ENCODE measurements at places on chromosomes 12 and 14.

DNA sequence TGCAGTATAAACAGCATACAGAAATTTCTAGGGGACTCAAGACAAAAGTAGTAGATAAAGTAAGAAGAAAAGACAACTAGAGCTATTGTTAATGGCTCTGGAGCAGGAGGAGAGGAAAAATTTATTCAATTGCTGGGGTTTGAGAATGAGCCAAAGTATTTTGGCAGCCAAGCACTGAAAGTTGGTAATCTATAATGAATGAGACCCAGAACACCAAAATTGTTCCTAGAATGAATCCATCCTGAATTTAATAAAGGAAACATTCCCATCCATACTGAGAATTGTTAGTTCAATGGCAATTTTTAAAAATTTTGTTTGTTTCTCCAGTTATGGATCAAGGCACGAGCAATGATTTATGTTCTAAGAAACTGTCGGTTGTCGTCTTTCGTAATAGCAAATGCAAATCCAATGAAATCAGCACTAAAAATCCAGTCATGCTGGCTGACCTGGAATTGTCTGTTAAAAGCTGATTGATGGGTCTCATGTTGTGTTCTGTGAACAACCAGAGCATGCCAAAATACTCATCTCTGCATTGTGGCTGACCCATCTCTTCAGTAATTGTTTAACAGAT, 170.9 kb upstream of the LMNTD1 start:
- no peak for DNase-seq

DNA sequence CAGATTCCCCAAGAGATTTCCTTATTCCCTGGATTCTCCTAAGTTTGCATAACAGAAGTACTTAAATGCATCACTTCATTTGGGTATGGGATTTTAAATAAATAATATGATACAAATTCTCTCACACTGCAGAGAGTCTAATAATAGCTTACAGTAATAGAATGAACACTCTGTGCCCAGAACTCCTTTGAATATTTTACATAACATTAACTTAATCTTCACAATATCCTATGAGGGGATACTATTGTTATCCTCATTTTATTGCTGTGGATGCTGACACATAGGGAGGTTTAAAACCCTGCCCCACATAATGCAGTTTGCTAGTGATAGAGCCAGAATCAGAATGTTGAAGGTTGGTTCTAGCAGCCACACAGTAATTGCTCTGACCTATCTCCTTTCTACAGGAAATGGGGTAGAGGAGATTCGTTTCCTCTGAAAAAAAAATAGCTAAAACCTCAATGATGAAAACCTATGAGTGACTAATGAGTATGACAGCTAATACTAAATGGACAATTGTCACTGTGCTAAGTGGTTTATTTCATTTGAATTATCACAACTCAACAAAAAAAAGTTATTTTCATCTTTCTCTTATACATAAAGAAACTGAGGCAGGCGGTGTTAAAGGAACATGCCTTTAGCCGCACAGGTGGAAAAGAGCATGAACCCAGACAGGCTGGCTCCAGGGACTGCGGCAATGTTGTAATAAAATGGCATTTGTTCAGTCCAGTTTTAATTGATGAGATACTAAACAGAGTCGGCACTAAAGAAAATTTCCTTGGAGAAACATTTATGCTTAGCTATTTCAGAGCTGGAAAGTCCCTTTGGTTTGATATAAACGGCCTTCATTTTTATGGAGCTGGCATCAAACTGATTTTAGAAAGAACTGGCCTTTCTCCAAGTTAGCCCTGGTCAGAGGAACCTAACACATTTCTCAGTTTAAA, 880.9 kb downstream of the NRXN3 start:
- DNase-seq: no peak

GRCh38 chr12:123962513-123962912, 10.1 kb downstream of the CCDC92 start:
- DNase-seq: no peak

DNA sequence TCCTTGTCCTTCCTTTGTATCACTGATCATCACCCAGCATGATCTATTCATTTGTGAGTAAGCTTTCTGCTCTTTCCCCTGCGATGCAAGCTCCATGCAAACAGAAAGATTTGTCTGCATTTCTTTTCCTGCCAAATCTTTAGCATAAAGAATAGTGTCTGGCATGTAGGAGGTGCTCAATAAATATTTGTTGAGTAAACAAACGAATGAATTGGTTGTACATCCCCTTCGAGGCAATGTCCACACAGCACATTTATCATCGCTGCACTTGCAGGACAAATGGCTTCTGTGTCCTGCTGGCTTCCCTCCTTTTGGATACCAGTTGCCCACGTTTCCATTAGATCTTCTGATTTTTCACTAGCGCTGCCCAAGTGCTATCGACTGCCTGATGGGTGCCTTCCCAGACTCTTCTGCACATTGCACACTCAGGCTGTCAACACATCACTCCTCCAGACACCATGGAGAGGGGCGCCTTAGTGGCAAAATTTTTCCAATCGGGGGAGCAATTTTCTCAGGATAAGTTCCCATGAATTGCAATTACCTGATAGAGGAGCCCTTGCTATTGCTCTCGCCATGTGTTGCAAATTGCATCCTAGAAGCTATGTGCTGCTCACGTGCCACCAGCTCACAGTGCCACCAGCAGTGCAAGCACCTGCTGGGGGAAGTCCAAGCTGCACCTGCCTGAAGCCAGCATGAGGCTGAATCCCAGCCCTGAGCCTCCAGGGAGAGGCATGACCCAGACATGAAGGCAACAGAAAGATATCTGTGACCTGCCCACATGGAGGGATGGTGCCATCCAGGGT, 206.6 kb downstream of the KIF26A start:
- peak; percentile 62 for DNase-seq

DNA sequence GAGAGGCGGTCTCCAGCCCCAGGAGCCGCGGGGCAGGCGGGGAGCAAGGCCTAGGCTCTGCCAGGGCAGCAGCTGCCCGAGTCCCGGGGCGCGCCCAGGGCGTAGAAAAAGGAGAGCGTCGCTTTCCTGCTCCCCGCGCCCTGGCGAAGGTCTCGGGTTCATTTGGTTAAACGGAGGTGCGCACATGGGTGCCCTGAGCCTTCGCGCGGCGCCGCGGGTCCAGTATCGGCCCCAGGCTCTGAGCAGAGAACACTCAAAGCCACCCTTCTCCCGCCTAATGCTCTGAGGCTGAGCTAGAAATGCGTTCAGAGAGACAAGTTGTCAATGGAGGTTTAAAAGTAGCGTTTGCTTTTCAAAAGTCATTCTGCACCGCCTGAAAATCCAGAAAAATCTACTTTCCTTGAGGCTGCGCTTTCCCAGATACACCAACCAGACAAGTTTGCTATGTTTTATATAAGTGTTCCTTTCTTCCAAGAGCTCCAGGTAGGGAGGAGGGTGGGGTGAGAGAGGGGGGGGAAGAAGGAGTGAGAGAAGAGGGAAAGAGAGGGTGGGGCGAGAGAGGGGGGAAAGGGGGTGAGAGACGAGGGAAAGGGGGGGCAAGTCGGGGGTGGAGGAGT, 1.5 kb downstream of the TMEM132C start:
- no peak for DNase-seq

GRCh38 chr14:70906793-70907175, 475 bp upstream of the PCNX1 start:
- no peak for DNase-seq

GRCh38 chr14:79698298-79698711, 513.0 kb downstream of the DIO2 start:
- no peak for DNase-seq

GRCh38 chr12:77377116-77377515, 311.7 kb upstream of the E2F7 start:
- DNase-seq: no peak

DNA sequence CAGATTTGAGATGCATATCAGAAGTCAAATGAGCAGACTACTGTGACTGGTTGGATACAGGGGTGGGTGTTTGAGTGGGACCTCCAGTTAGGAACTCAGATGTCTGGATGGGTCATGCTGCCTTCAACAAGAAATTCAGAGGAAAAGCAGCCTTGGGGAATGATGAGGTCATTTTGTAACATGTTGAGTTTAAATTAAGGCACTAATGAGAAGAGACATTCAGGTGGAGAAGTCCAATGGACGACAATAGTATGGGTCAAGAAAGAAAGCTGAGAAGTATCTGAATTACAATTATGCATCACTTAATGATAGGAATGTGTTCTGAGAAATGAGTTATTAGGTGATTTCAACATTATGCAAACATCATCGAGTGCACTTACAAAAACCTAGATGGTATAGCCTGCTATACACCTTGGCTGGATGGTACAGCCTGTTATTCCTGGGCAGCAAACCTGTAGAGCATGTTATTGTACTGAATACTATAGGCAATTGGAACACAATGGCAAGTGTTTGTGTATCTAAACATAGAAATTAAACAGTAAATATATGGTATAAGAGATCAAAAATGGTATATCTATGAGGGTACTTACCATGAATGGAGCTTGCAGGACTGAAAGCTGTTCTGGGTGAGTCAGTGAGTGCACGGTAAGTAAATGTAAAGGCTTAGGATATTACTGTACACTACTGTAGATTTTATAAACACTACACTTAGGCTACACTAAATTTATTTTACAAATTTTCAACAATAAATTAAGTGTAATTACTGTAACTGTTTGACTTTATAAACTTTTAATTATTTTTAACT, 414.7 kb downstream of the RAD51B start:
- DNase-seq: no peak

DNA sequence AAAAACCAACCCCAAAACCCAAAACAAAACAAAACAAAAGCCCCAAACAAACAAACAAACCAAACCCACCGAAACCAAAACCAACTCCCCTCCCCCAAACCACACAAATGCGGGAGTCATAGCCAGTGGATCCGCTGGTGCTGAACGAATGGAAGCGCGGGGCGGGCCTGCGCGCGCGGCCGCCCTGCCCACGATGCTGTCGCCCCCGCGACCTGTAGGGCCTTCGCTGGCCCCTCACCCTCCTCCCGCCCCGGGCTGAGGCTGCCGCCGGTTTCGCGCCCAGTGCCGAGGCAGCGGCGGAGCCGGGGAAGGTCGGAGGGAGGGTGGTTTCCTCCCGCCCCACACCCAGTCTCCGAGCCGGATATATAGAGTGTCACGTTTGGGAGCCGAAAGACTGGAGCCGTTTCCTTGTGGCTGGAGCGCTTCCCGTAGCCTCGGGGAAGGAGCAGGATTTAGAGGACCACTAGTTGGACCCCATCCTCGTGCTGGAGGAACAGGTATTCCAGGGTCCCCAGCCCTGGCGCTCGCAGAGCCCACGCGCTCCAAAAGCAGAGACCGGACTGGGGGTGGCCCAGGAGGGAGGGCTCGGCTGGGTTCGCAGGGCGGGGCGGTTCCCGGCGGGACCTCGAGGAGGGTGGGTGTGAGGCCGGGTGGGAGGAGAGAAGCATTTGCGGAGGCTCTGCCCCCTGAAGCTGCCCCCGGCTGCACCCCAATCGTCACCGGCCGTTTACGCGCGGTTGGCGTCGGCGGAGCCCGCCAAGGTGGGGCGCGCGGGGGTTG, at the start of gene FAR2:
Gene FAR2, plus strand, starts transcription at position 368 of the 780 bp plus-strand sequence. CDS start 121,172 bp downstream, outside the sequence.
- DNase-seq: no peak

- no peak for DNase-seq
These were observed 1301.2 kb upstream of the FLRT2 start for GRCh38 chr14:84228702-84229101.

DNA sequence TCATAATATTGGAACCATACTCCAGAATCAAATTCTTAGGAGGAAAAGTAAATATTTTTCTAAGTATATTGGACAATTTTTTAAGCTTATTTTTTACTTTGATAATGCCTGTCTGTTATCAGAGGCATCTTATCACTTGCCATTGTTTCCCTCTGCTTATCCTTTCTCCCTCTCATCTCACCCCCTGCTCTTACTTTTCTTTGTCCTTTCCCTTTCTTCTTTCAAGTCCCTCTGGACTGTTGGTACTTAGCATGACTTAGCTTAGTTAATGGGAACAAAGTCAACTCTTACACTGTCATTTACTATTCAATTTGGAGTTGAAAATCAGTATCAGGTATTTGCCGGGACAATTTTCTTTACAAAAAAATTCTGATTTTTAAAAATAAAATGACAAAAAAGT, 45.2 kb downstream of the ABCD2 start:
- no peak for DNase-seq

DNA sequence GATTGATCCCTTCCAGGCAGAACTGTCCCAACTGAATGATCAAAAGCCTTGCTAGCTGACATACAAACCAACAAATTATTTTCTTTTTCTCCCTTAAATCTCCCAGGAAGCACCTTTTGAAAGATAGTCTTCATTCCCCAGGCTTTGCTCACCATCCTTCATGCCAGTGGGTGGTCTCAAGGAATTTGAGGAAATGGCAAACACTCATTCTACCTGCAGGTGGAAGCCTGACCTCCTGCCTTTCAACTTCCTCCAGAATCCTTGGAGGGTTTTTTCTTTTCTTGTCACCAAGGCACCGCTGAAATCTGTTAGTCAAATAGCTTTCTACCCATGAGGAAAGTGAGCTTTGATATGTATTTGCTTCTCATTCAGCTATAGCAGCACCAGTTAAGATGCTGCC, 128.5 kb downstream of the WIF1 start:
- no peak for DNase-seq
